ENCODE measurements at places on chromosomes 7 and 10.

- no peak for DNase-seq
Observed at GRCh38 chr7:47358944-47359588, 222.8 kb downstream of the TNS3 start.

DNA sequence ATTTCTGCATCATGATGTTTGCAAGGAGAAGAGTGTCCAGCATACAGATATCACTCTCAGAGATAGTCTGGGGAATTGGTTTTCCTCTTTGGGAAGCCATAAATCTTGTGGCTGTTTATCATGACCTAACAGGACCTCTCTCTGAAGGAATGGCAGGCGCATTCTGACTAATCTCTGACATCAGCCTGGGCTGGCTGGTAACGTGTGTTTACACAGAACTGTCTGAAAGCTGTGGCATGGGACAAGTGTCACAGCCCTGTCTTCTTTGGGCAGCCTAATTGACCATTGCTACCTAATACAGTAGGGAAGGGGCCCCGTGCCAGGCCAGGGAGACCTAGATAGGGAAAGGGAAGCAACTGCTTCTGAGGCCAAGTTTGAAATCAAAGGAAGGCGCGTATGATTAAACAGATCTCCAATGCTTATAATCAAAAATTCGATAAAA lies 73.9 kb upstream of the CABCOCO1 start:
- DNase-seq, result no peak

GRCh38 chr7:151484971-151485707 lies 34.6 kb downstream of the RHEB start:
- DNase-seq, result peak; percentile 58

GRCh38 chr7:77441046-77441445 lies 24.9 kb upstream of the GSAP start:
- DNase-seq, result no peak

DNA sequence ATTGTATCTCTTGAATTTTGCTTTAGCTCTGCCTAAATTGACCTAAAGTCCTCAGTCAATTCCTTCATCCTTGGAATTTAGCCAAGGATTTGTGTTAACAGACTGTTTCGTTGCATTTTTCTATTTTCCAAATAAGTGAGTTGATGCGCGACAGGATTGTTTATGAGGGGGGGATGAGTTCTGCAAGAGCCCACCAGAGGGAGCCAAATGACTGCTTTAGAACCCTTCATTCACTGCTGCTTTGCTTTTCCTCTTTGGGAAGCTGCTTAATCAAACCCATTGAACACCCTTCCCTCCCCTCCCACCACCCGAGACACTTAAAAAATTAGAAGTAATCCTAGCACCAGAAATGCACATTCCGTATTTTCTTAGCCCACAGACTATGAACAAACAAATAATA lies 33.7 kb upstream of the PTF1A start:
- peak; percentile 48 for DNase-seq

DNA sequence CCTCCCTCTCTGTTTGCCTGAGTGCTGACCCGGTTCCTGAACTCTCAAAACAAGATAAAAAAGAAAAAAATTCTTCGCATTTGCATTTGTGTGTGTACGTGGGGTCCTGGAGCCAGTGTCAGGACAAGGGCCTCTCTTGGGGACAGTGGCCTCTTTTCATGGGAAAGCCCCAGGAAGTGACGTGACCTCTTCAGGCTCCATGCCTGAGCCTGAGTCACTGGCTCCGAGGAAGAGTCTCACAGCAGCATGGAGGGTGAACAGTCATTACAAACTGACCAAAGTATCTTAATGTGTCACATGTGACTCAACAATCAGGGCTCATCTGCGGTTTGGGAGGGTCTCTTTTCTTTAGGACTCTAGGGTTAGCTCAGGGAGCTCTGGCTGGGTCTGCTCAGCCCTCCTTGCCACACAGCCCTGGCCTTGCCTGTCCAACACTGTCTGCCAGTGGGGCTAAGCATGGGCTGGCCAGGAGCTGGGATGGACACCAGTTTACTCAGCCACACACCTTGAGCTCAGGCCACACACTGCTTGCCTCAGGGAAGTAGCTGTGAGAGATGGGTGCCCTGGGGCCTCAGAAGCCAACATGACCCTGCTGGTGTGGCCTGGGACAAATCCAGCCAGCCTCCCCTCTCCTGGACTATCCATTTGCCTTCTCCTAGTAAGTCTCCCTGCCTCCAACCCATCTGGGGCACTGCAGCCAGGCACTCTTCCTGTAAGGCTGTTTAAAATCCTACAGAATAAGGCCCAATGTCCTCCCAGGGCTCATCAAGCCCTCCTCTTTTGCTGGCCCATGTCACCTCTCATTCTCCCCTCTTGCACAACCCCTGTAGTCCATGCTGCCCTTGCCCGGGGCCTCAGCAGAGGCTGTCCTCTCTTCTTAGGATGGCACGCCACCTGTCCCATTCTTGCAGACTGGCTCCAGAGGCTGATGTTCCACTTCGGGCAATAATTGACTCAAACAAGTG lies 10.5 kb downstream of the TMEM273 start:
- peak; percentile 88 for DNase-seq

DNA sequence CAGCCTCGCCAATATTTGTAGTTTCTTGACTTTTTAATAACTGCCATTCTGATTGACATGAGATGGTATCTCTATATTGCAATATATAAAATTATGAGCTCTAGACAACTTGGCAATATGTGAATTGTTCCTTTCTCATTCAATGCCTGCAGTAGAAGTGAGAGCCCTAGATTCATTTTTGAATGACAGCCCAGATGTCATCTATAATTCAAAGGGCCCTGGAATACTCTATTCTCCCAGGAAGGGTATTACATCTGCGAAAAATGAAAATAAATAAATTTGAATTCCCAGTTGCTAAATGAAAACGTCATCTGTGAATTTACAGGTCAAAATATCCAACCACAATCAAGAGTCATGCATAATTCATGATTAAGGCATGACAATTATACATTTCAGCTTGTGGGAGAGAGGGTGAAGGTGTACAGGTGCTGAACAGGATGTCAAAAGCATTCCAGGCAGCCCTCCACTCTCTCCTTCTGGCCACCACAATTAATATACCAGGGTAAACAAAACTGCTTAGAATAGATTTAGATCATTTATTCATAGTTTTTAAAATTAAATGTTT lies 1147.3 kb downstream of the XPNPEP1 start:
- DNase-seq, result no peak

- DNase-seq, result no peak
Observed at GRCh38 chr7:46489106-46489505, 568.0 kb upstream of the IGFBP3 start.

- no peak for DNase-seq
Observed at GRCh38 chr10:130065251-130065650, 45.4 kb downstream of the C10orf143 start.

GRCh38 chr10:122075171-122075570 lies 86.2 kb downstream of the TACC2 start:
- DNase-seq, result no peak

GRCh38 chr7:138924501-138925225 lies 56.5 kb downstream of the KIAA1549 start:
- no peak for DNase-seq

DNA sequence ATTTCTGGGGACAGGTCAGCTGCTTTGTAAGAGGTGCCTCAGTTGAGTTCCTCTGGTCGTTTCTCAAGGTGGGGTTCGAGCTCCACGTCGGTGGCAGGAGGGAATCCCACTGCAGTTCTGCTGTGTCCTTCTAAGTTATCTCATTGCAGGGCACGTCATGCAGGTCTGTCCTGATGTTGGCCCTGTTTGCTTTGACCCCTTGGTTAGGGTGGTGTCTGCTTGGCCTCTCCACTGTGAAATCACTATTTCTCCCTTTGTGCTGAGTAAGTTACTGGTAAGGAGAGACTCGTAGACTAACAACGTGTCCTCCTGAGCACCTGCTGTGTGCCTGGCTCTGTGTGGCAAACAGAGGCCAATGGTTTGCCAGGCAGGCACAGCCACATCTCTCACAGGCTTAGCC lies 372.9 kb upstream of the ZMIZ1 start:
- no peak for DNase-seq

- no peak for DNase-seq
Observed at GRCh38 chr10:117092386-117092785, 45.7 kb downstream of the VAX1 start.

DNA sequence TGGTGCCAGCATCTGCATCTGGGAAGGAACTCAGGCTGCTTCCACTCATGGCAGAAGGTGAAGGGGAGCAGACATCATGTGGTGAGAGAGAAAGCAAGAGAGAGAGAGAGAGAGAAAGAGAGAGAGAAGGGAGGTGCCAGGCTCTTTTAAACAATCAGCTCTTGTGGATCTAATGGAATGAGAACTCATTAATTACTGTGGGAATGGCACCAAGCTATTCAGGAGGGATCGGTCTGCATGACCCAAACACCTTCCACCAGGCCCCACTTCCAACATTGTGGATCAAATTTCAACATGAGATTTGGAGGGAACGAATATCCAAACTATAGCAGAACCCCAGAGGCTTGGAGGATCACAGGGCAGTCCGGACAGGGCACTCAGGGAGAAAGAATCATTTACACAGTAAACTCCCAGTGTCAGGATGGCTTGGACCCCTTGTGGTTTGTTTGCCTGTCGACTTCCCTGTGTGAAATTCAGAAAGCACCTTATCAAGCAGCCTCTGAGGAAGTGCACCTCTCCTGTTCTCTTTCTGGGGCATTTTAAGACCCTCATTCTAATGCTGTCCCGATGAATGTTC lies 308.5 kb downstream of the REEP3 start:
- DNase-seq, result no peak

DNA sequence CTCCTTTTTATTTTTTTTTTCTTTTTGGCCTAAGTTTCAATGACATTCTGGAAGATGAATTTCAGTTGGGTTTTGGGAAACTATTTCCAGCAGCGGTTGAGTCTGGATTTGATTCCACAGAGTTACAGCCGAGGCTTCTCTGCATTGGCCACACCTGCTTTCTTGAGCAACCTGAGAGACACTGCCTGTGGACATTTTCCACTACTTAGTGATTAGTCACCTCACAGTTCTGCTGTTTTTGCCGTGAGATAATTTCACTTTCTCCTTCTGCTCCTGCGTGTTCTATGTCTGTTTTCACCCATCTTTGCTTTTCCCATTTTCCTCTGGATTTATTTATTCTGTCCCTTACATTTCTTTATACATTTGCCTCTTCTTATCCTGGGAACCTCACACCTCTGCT lies 243.0 kb downstream of the BICC1 start:
- DNase-seq, result peak; percentile 89

GRCh38 chr10:63114031-63114814 lies 18.9 kb upstream of the NRBF2 start:
- peak; percentile 84 for DNase-seq

DNA sequence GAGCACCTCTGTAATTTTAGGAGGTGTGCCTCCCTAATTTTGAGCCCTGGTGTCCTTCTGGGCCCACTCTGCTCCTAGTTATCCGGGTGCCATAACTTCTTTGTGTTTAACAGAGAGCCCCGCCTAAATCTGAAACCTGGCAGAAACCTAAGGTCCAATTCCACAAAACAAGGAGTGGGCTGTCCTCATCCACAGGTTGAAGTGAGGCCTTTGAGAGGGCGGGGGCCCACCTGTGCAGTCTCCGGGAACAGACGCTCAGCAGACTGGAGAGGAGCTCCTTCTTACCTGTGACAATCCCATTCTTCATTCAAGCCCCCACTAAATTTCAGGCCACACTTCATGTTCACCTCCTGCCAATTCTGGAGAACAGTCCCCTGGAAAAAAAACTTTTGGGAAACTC lies 10.9 kb downstream of the TMEM72 start:
- no peak for DNase-seq

DNA sequence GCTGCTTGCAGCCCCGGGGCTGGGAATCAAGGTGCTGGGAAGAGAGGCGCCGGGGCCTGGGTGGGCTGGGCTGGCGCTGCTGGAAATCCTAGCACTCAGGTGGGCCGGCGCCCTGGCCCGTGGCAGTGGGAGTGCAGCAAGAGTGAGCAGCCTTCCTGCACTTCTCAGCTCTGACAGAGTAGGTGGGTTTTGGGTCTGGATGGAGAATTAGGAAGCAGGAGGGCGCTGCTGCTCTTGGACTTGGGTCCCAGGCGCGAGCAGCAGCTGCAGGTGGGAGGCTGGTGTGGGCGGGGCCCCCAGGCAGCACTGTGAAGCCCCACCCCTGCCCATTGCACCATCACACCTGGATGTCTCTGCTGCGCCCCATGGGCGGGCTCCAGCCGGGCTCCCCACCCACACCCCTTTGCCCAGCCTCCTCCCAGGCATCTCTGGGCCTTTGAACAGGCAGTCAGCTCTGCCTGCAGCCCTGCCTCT lies 6.0 kb downstream of the BRI3 start:
- DNase-seq, result no peak

- peak; percentile 28 for DNase-seq
Observed at GRCh38 chr10:98295907-98296306, 27.9 kb upstream of the LOXL4 start.

DNA sequence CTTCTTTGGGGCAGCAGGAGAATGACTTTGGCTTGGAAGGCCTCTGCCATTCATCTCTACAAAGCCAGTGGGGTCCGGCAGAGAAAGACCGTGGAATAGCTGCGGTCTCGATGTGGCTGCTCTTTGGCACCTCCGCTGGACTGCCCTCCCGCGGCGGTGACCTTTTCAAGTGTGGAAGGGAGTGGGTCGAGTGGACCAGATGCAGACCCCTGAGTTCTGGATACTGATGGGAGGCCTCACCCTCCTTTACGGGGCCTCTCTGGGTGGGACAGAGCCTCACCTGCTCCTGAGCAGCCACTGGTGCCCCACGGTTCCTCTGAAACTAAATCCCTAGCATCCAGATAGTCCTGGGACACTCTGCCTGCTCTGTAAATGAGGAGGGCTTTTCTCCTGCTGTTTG lies 113.1 kb downstream of the NT5C2 start:
- DNase-seq, result no peak

DNA sequence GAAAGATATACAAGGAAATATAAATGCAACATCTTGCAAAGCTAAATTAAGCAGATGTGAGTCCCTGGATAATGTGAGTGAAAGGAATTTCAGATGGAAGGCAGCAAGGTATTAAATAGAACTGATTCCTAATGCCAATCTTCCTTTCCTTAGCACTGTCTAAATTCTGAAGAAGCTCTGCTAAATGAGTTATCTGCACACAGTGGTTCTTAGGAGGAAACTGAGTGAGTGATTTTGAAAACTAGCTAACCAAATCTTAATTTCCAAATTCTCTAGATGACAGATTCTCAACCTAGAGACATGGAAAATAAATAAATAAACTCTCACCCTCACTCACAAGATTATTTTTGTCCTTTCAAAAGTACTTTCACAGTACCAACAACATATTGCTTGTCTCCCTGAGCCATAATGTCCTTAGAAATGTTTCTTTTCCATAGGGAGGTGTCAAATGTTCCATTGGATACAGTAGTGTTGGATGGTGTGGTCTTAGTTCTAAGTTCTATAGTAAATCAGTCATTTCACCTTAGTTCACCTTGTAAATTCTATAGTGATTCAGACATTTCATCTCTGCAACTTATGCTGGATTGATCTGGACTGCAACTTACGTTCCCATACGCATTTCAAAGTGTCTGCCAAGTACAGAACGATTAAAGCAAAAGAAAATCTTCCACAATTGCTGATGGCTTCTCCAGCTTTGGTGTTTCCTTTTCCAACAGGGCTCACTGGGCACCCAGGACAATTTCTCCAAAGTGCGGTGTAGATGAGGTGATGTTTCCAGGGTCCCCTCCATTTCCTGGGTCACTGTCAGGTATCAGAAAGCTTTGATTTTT lies 145.4 kb upstream of the FAM171A1 start:
- DNase-seq, result no peak
